ENCODE measurements at places on chromosomes 3 and 15.

DNA sequence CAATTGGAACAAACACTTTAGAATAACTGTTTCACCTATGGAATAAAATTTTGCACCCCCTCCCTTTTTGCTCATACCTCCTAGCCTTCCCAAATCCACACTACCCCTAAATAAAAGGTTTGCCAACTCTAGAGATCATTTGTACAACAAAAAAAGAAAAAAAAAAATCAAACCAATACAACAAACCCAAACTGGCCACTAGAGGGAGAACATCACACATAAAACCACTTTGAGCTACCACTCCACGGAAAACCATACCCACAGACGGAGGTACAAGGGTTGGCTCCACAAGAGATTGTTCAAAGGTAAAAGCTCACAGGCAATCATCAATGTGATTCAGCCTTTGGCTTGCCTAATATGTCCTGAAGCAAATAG, 47.6 kb downstream of the SETMAR start:
- DNase-seq, result peak; percentile 30

- DNase-seq, result no peak
These were observed 167.6 kb upstream of the LINGO1 start for GRCh38 chr15:77800305-77800704.

- no peak for DNase-seq
These were observed 245.3 kb downstream of the RPLP1 start for GRCh38 chr15:69697916-69698315.

GRCh38 chr3:121835465-121835801, 424 bp downstream of the EAF2 start:
- DNase-seq, result no peak

DNA sequence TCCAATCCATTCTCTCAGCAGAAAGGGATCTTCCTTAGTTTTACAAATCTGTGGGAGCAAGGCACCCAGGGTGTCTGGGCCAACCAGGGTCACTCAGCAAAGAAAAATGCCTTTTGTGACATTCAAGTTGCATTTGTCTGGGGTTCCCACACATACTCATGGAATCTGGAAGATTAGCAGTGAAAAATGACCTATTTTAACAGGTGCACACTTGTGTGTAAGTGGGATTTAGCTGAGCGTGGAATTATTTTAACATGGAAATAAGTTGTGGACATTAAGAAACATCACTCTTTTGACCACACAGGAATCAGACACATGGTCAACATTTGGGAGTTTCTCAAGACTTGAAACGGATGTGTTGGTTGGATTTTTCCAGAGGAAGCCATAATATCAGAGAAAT, 234.9 kb downstream of the OPA1 start:
- no peak for DNase-seq
